Jurkat, Clone E6-1 (cell line): ENCODE measurements at places on chromosomes 2 and 18.

GRCh38 chr18:57640236-57640635 lies 18.6 kb upstream of the NARS1 start:
- no peak for DNase-seq

DNA sequence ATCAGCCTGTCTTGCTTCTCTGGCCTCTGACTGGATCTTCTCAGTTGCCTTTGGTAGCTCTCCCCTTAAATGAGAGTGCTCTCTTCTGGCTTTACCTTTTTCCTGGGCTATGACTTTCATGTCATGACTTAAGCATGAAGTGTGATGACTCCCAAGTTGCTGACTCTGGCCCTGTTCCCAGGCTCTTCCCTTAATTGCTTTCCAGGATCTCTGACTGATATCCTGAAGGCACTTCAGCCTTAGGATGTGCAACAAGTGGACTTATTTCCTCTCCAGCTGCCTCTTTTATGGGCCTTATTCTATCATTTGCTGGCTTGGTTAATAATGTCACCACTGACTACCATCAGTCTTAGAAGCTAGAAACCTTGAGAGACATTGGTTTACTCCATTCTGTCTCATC lies 17.4 kb downstream of the SEMA4F start:
- DNase-seq: no peak

DNA sequence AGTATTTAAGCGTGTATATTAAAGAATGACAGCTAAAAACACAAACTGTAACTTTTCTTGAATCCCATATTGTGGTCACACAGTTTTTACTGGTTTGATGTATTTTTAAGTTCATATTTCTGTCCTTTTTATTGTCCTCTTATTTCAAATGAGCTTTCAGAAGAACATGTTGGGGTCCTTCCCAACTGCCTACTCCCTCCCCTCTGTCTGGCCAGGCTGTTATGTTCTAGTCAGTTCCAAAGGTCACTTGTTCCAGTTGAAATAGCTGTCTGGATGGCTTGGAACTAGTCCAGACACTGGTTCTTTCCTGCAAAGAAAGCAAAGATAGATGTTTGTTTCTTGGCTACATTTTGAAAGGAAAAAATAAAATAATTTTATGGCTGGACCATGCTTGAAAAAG lies 306.9 kb downstream of the GULP1 start:
- DNase-seq: no peak

GRCh38 chr2:162184359-162184758 lies 32.3 kb upstream of the GCG start:
- no peak for DNase-seq

- no peak for DNase-seq
Measured at GRCh38 chr18:79695856-79696850, 16.6 kb downstream of the CTDP1 start.

DNA sequence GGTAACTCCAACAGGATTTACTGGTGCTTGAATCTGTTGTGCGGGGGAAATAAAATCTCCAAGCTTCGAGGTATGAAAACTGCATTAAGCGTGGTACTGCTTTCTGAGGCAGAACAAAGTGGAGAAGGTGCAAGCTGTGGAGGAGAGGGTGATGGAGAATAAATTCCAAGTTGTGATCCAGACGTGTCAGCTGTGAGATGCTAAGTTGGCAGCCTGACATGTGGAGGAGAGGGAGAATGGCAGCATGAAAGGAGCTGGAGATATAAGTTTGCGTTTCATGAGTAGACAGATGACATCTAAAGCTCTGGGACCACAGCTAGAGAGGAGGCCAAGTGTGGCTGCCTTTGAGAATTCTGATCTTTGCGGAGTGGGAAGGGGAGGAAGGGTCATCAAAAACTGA lies 411.8 kb downstream of the FBXO15 start:
- no peak for DNase-seq

- no peak for DNase-seq
Measured at GRCh38 chr18:34820360-34821065, 110.4 kb downstream of the DTNA start.

- no peak for DNase-seq
Measured at GRCh38 chr18:39238981-39239660, 1673.5 kb upstream of the CELF4 start.

DNA sequence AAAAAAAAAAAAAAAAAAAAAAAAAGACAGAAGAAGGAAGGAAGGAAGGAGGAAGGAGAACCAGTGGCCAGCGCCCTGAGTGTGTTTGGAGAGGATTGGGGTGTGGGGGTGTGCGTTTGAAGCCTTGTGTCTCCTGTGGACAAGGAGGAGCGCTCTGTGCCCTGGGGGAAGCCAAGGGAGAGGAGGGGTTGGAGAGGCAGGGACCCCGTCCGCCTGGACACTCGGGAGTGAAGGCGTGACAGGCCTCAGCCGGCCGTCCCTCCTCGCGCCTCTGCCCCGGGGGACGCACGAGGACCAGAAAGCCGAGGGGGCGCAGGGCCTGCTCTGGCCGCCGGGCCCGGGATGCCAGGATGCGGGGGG lies 44.9 kb downstream of the SERTAD2 start:
- no peak for DNase-seq
